Diencephalon (tissue), 1 donor: ENCODE measurements at places on chromosomes 4 and X. TPM values are rescaled to one million over a fixed set of nuclear protein-coding genes. Genes with fewer than 3 reads are reported as not detected.

Gene SYP
- 273 TPM for total RNA-seq

Gene IL2RG
- not detected for total RNA-seq

Gene ZNF732
- 0.69 TPM for total RNA-seq

Gene SPACA5
- total RNA-seq: not detected

Gene BEND4
- 12.9 TPM for total RNA-seq

Gene EPHA5
- total RNA-seq: 84.4 TPM

Gene CITED1
- 9.7 TPM for total RNA-seq

Gene PTTG2
- not detected for total RNA-seq
